ENCODE measurements at places on chromosomes 3 and 15. TPM values are rescaled to one million over a fixed set of nuclear protein-coding genes. Genes with fewer than 3 reads are reported as not detected.

NLGN1 gene
- not detected for total RNA-seq

ALDH1A2 gene
- not detected for total RNA-seq

FYTTD1 gene
- 70.2 TPM for total RNA-seq

LRRC31 gene
- not detected for total RNA-seq

UROC1 gene
- 0.11 TPM for total RNA-seq

B3GNT5 gene
- total RNA-seq = not detected

GRCh38 chr15:98330692-98331435, 317.5 kb upstream of the IGF1R start:
- no peak for DNase-seq
- H3K27ac ChIP-seq = no peak overlapping the region
- no peak overlapping the region for H3K4me3 ChIP-seq
- H3K36me3 ChIP-seq = no peaks in the 10 kb centered on the region
- H3K4me1 ChIP-seq = no peaks in the 10 kb centered on the region

GRCh38 chr3:13072239-13072599, 1.0 kb downstream of the IQSEC1 start:
- DNase-seq = no peak
- H3K4me3 ChIP-seq = peak overlapping the region; percentile 74
- H3K36me3 ChIP-seq = no peaks in the 10 kb centered on the region
- H3K27ac ChIP-seq = no peak overlapping the region
- no peaks in the 10 kb centered on the region for H3K27me3 ChIP-seq

DNA sequence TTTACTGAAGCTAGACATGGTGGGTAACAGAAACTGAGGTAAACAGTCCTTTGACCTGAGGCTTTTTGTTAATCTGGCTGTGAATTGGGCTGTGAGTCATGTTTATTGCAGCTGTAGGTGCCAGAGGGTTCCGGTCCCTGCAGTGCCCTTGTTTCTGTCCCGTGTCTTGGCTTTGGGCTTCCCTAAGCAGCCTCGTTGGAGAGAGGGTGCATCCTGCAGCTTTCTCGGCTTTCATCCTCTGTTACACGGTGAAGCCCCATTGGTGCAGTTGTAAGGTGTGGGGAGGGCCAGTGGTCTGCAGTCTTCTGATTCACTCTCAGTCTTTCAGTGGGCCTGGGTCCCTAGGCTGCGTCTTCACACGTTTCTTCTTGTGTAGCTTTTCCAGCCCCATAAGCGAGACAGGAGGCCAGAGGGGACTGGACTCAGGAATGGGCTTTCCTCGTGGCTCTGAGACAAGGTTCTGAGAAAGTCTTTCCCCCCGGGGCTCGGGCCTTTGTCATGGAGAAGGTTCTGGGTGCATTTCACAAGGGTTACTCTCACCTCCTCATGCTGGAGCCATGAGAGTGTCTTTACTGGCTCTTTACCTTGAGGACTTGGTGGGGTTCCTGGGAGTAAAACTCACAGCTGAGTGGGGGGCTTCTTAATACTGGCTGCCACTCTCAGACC, 33.1 kb downstream of the ASB7 start:
- H3K4me1 ChIP-seq = peaks cover 55% of the 10 kb centered on the region
- H3K27me3 ChIP-seq = no peaks in the 10 kb centered on the region
- no peak overlapping the region for H3K27ac ChIP-seq
- peaks cover 57% of the 10 kb centered on the region for H3K36me3 ChIP-seq
- DNase-seq = no peak

- no peak overlapping the region for H3K4me3 ChIP-seq
- DNase-seq = no peak
- no peaks in the 10 kb centered on the region for H3K27me3 ChIP-seq
- no peaks in the 10 kb centered on the region for H3K36me3 ChIP-seq
- no peaks in the 10 kb centered on the region for H3K4me1 ChIP-seq
Observed at GRCh38 chr3:78908236-78908635, 859.6 kb downstream of the ROBO1 start.

- no peak for DNase-seq
- no peaks in the 10 kb centered on the region for H3K36me3 ChIP-seq
Observed at GRCh38 chr3:169268286-169268776, 395.2 kb downstream of the MECOM start.

GRCh38 chr15:45320581-45321205, 57.7 kb downstream of the GATM start:
- peaks cover 9% of the 10 kb centered on the region for H3K27me3 ChIP-seq
- no peaks in the 10 kb centered on the region for H3K4me1 ChIP-seq
- no peak for DNase-seq
- H3K27ac ChIP-seq = peak overlapping the region; percentile 55
- no peaks in the 10 kb centered on the region for H3K36me3 ChIP-seq

- H3K4me1 ChIP-seq = no peaks in the 10 kb centered on the region
- DNase-seq = no peak
- H3K27me3 ChIP-seq = no peaks in the 10 kb centered on the region
Observed at GRCh38 chr3:195715134-195715533, 5.6 kb upstream of the MUC20 start.

DNA sequence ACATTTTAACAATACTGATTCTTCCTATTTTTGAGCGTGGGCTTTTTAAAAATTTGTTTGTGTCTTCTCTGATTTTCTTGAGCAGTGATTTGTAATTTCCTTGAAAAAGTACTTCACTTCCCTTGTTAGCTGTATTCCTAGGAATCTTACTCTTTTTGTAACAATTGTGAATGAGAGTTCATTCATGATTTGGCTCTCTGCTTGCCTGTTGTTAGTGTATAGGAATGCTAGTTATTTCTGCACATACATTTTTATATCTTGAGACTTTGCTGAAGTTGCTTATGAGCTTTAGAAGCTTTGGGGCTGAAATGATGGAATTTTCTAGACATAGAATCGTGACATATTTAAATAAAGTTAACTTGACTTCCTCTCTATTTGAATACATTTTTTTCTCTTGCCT, 582.8 kb upstream of the BCHE start:
- H3K27ac ChIP-seq = no peak overlapping the region
- H3K4me1 ChIP-seq = no peaks in the 10 kb centered on the region
- H3K36me3 ChIP-seq = no peaks in the 10 kb centered on the region
- DNase-seq = no peak

- H3K4me3 ChIP-seq = no peak overlapping the region
- no peak overlapping the region for H3K27ac ChIP-seq
- DNase-seq = no peak
- peaks cover 1% of the 10 kb centered on the region for H3K27me3 ChIP-seq
- H3K4me1 ChIP-seq = no peaks in the 10 kb centered on the region
- no peaks in the 10 kb centered on the region for H3K36me3 ChIP-seq
Observed at GRCh38 chr15:68985361-68985891, 29.1 kb upstream of the NOX5 start.

- no peak overlapping the region for H3K27ac ChIP-seq
- H3K36me3 ChIP-seq = no peaks in the 10 kb centered on the region
- H3K4me3 ChIP-seq = no peak overlapping the region
- no peaks in the 10 kb centered on the region for H3K4me1 ChIP-seq
- peaks cover 6% of the 10 kb centered on the region for H3K27me3 ChIP-seq
- no peak for DNase-seq
Observed at GRCh38 chr3:36812240-36812639, 47.9 kb upstream of the DCLK3 start.

GRCh38 chr15:83926116-83926515, 272.2 kb downstream of the ADAMTSL3 start:
- no peaks in the 10 kb centered on the region for H3K36me3 ChIP-seq
- no peak overlapping the region for H3K4me3 ChIP-seq
- no peak for DNase-seq
- H3K4me1 ChIP-seq = no peaks in the 10 kb centered on the region
- H3K27me3 ChIP-seq = peaks cover 23% of the 10 kb centered on the region
- no peak overlapping the region for H3K27ac ChIP-seq

- no peaks in the 10 kb centered on the region for H3K4me1 ChIP-seq
- DNase-seq = no peak
- H3K36me3 ChIP-seq = no peaks in the 10 kb centered on the region
- no peak overlapping the region for H3K4me3 ChIP-seq
Observed at GRCh38 chr3:175179055-175179454, 319.9 kb downstream of the NAALADL2 start.

DNA sequence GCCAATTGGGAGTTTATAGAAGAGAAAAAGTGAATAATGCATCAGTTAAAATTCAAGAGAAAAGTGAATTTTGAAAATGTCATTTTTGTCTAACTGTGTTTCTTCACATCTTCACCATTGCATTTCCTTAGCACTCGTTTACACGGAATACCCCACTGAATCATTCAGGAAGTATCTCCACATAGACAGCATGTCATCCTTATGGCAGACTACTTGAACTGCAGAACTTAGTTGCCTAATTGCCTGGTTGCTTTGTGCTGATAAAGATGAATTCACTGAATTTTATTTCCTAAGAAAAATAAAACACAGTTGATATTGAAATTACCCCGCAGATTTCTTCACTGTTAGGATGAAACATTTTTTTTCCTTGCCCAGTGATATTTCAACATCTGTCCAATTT, 627.1 kb downstream of the ROBO1 start:
- no peak overlapping the region for H3K27ac ChIP-seq
- H3K4me3 ChIP-seq = no peak overlapping the region
- no peaks in the 10 kb centered on the region for H3K36me3 ChIP-seq

- H3K27me3 ChIP-seq = no peaks in the 10 kb centered on the region
- peak overlapping the region; percentile 17 for H3K27ac ChIP-seq
- no peak overlapping the region for H3K4me3 ChIP-seq
- DNase-seq = no peak
- H3K4me1 ChIP-seq = peaks cover 81% of the 10 kb centered on the region
Observed at GRCh38 chr3:71281280-71281679, 302.2 kb downstream of the FOXP1 start.

GRCh38 chr15:66417736-66418135, 31.0 kb downstream of the MAP2K1 start:
- H3K4me3 ChIP-seq = no peak overlapping the region
- peaks cover 71% of the 10 kb centered on the region for H3K4me1 ChIP-seq
- H3K36me3 ChIP-seq = peaks cover 4% of the 10 kb centered on the region
- H3K27ac ChIP-seq = peak overlapping the region; percentile 38
- DNase-seq = no peak
- H3K27me3 ChIP-seq = no peaks in the 10 kb centered on the region

- H3K27ac ChIP-seq = no peak overlapping the region
- DNase-seq = no peak
- no peak overlapping the region for H3K4me3 ChIP-seq
- H3K4me1 ChIP-seq = no peaks in the 10 kb centered on the region
- no peaks in the 10 kb centered on the region for H3K27me3 ChIP-seq
- no peaks in the 10 kb centered on the region for H3K36me3 ChIP-seq
Observed at GRCh38 chr15:27220199-27220598, 249.2 kb downstream of the GABRG3 start.

DNA sequence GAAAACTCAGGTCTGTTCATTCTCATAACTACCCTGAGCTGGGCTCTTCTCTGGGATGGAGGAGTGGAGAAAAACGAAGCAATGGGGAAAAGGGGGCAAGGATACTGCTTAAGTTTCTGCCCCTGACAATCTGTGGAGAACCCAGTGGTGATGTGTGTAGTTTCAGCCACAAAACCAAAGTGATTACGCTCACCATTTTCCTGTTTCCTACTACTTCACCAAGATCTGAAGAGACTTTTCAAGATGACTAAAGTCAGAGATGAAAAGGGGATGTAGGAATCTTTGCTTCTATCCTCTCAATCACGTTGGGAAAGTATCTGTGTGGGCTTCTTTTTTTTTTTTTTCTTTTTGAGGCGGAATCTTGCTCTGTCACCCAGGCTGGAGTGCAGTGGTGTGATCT, 8.3 kb upstream of the UBE2E1 start:
- DNase-seq = no peak
- no peaks in the 10 kb centered on the region for H3K27me3 ChIP-seq

DNA sequence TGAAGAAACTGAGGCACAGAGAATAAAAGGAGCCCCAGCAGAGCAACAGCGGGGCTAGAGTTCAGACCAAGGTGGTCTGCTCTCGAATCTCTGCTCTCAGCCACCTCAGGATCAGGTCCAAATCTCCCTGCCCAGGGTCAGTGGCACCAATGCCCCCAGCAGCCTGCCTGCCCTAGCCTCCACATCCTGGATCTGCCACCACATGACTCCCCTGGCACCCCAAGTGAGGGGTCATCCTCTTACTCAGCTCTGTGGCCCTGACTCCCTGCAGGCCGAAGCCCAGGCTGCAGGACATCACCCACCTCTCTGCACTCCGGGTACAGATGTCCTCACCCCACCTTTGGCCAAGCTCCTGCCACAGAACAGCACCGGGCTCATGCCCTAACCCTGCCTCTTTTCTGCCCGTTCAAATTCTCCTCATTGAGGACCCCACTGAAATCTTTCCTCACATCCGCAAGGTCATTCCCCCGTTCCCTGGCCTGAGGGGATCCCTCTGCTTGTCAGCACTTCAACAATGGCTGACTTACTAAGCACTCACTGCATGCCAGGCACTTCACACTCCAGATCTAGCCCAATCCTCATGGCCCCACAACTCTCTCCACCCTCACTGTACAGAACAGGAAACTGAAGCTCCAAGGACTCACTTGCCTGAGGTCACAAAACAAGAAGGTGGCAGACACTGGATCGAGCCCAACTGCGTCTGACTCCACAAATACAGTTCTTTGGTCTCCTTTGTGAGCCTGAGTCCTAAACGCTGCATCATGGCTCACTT, 4.3 kb downstream of the PPIB start:
- no peaks in the 10 kb centered on the region for H3K27me3 ChIP-seq
- peaks cover 54% of the 10 kb centered on the region for H3K4me1 ChIP-seq
- H3K4me3 ChIP-seq = no peak overlapping the region
- DNase-seq = no peak
- H3K27ac ChIP-seq = peak overlapping the region; percentile 77

- H3K27ac ChIP-seq = no peak overlapping the region
- no peaks in the 10 kb centered on the region for H3K36me3 ChIP-seq
- H3K4me3 ChIP-seq = no peak overlapping the region
- no peak for DNase-seq
Observed at GRCh38 chr15:40968290-40969085, 15.2 kb downstream of the CHAC1 start.

DNA sequence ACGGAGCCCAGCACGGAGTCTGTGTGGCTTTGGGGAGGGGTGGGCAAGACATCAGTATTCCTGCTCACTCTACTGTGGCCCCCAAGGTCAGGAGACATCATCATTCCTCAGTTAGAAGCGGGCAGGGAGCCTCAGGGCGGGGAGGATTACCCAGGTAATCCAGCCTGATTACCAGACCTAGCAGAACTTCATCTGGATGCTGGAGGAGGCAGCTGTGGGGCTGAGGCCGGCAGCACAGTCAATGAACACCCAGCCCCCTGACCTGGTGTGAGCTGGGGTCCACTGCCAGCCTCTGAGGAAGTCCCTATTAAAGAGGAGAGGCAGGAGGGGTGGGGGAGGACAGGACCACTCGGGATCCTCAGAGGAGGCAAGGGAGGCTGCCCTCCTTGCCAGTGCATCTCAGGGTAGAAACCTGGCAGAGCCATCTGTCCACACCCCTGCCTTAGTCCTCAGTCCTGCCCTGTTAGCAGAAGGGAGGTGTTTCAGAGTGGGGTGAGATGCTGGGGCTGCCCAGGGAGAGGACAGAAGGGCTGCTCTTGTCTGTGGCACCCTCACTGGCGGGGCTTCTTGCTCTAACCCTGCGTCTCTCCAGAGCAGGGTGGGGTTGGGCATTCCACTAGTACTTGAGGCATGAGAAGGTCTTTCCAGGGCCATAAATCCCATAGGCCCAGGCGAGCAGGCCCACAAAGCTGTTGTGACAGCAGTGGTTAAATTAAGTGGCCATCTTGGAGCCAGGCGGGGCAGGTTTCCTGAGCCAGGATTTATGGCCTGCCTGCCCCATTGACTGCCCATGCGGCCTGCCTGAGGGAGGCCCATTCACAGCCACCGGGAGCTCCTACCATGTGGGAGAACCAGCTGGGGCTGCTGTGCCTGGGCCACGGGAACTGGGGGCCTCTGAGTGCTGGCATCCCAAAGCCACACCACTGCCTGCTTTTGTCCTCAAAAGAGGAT, 82.1 kb downstream of the LINGO1 start:
- no peak overlapping the region for H3K4me3 ChIP-seq
- no peaks in the 10 kb centered on the region for H3K4me1 ChIP-seq
- no peak overlapping the region for H3K27ac ChIP-seq
- no peaks in the 10 kb centered on the region for H3K36me3 ChIP-seq
- no peaks in the 10 kb centered on the region for H3K27me3 ChIP-seq

GRCh38 chr3:44648564-44649229, at the start of gene ZNF35:
Gene ZNF35 (plus strand): TSS chr3:44648732. CDS start chr3:44651068, 2,336 bp downstream.
- H3K4me3 ChIP-seq = peak within 1 kb of the TSS; percentile 84
- H3K36me3 ChIP-seq = peaks cover 29% of the 10 kb centered on the region
- DNase-seq = no peak
- H3K27me3 ChIP-seq = peaks cover 2% of the 10 kb centered on the region
